ENCODE measurements at places on chromosomes 2 and 18. TPM values are rescaled to one million over a fixed set of nuclear protein-coding genes. Genes with fewer than 3 reads are reported as not detected.

Gene UGT1A10
- total RNA-seq, result not detected

Gene PRSS56
- total RNA-seq, result not detected

GRCh38 chr18:24486684-24487083 lies 26.2 kb downstream of the HRH4 start:
- no peak for ATAC-seq

DNA sequence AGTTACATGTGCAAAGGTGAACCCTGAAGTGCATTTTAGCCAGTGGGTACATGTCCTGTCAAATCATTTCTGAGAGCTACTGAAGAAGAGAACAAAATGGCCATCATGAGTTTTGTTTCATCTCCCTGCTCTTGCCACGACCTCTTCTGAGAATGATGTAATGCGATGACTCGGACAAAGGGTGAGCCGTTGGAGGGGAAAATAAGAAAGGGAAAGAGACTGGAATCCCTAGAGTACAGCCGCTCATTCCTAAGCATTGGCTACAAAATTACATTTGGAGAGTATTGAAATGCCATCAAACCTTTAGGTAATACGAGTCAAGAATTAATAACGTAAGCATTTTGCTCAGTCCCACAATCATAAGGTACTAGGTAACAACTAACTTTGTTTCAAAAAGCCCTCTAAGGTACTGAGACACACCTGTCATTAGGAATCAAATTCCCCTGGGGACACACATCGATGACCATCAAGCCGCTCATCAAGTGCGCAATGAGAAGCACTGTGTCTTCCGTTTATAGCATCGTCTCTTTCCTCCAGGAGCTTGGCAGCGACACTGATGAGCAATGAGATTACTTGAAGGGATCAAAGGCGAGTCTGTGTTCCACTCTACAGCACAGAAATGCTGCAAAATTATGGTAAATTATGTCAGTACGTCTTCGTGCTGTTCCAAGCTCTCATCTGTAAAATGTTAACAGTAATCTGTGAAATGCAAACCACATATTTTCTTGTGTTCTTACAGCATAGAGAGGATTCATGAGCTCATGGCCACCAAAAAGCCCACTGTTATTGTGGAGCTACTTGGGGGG lies 97.3 kb upstream of the PIEZO2 start:
- ATAC-seq, result peak; percentile 50

GRCh38 chr18:77765468-77765867 lies 515.8 kb downstream of the GALR1 start:
- no peak for ATAC-seq

DNA sequence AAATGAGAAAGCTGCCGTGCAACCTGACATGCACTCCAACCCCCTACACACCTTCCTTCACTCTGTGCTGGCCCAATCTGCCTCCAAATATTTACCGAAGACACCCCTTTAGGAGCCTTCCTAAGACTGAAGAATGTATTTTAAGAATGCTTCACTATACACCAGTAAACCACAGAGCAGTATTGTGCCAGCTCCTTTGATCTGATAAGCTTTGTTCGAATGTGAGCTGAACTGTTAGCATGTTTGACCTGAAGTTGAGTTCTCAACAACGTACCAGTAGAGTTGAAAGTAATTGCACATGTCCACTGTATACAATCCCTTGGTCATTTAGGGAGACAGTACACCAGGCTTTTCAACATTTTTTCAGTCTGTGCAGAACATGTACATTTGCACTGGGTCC lies 259.2 kb downstream of the TGIF1 start:
- no peak for ATAC-seq

DNA sequence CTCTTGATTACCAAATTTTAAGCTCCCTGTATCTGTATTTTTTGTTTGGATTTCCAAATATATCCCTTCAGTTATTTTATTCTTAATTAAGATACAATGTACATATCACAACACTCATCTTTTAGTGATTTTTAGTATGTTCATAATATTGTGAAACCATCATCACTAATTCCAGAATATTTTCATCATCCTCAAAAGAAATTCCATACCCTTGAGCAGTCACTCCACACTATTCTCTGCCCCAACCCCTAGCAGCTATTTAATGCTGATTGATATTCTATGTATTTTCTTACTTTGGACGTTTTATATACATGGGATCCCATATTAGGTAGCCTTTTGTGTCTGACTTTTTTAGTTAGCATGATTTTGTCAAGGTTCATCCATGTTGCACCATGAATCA lies 127.4 kb upstream of the SLC8A1 start:
- ATAC-seq, result no peak

Data from gastroesophageal sphincter (tissue), 4 donors.